CD4-positive, alpha-beta memory T cell (primary cell): ENCODE measurements at places on chromosomes 6 and 20.

DNA sequence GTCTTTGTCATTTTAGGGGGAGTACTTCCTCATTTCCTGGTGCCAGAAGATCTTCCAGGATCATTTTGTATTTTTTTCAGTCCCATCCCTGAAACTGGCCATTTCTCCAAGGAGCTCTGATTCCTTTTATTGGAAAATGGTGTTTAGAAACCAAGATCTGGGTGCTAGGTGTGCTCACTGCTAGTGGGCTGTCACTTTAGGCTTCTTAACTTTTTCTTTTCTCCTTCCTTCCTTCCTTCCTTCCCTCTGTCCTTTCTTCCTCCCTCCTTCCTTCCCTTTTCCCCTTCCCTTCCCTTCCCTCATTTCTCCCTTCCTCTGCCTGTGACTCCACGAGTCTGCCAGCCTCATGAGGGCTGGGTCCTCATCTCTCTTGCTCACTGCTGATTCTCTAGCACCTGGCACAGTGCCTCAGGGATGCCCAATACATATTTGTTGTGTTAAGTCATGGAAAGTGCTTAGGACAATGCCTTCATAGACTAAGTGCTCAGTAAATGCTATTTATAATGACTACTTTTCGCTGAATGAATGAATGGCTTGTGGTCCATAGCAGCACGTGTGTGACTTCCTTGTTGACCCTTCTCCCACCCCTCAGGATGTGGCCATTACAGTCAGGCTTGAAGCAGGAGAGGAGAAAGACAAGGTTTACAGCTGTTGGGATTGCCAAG is 36.9 kb downstream of the APCDD1L start:
- H3K36me3 ChIP-seq, result no peaks in the 10 kb centered on the region
- H3K4me1 ChIP-seq, result no peaks in the 10 kb centered on the region
- H3K27ac ChIP-seq, result no peak overlapping the region
- no peak for DNase-seq
- no peaks in the 10 kb centered on the region for H3K27me3 ChIP-seq
- no peak overlapping the region for H3K4me3 ChIP-seq

DNA sequence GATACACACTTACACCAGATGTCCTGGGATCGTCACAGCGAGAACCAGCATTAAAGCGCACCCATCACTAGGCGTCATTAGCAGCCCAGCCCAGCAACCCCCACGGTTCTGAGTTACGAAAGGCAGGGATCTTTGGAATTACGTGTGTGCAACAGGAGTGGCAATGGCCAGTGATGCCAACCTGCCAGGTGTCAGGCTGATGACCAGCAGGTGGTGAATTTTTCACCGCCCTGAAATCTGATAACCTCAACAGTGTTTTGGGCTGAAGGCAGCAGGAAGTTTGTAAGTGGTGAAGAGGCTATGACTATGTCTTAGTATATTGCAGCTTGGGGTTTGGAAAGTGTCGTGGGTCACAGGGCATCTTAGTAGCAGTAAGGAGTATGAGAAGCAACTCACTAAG is 166.1 kb downstream of the TMEM242 start:
- peaks cover 3% of the 10 kb centered on the region for H3K36me3 ChIP-seq
- no peak overlapping the region for H3K4me3 ChIP-seq
- no peak for DNase-seq
- no peaks in the 10 kb centered on the region for H3K27me3 ChIP-seq

DNA sequence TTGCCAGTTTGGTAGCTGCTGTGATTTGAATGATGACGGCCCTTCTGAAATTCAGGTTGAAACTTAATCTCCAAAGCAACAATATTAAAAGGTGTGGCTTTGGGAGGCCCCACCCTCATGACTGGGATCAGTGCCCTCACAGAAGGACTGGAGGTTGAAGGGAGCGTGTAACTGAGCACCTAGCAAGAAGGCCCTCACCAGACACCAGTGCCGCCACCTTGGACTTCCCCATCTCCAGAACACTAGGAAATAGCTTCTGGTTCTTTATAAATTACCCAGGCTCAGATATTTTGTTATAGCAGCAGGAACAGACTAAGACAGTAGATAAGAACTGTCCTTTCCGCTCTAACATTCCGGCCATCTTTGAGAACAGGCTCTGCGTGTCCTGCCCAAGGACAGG is 243.1 kb downstream of the DLL1 start:
- H3K27me3 ChIP-seq, result no peaks in the 10 kb centered on the region
- no peak for DNase-seq
- H3K36me3 ChIP-seq, result no peaks in the 10 kb centered on the region

DNA sequence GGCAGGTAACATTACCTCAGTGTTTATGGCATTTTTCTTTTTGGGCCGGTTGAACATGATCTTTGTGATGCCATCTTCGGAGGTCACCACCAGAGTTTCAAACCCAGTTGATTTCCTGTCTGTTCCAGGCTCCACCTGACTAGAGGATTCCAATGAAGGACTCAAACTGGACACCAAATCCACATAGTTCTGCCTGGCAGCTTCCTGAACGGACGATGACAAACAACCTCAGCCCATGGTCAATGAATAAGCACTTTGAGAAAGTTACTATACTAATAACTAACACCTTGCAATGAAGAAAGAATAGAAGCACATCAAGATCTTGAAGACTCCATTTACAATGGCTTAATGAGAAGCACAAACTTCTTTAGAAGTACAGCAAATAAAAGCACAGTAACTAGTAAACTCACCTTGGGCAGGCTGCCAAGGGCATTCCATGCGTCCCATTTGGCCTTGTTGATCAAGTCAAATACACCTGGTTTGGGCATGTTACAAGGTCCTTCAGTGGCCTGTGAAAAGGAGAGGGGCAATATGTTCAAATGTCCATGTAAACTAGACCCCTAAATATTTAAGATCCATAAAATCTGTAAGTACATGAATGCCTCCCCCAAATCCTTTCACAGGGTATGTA is 4.9 kb downstream of the ECI2 start:
- H3K27ac ChIP-seq, result no peak overlapping the region
- peaks cover 18% of the 10 kb centered on the region for H3K4me1 ChIP-seq
- no peaks in the 10 kb centered on the region for H3K27me3 ChIP-seq
- peaks cover 53% of the 10 kb centered on the region for H3K36me3 ChIP-seq

DNA sequence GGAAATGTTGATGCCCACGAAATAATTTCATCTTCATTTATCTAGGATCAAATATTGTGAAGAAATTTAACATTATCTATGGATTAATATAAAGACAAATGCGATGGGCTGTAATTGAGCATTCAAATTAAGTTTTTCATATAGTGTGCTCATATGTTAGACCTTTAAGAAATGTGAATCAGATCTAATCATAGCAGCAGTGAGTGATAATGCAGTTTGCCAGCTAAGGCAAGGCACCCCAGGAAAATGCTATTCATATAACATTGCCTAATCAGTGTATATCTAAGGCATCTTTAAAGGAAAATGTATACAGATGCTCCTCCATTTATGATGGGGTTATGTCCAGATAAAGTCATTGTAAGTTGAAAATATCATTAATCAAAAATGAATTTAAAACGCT is 135.2 kb downstream of the KCNQ5 start:
- no peak overlapping the region for H3K4me3 ChIP-seq
- H3K4me1 ChIP-seq, result no peaks in the 10 kb centered on the region
- DNase-seq, result no peak
- no peaks in the 10 kb centered on the region for H3K27me3 ChIP-seq

DNA sequence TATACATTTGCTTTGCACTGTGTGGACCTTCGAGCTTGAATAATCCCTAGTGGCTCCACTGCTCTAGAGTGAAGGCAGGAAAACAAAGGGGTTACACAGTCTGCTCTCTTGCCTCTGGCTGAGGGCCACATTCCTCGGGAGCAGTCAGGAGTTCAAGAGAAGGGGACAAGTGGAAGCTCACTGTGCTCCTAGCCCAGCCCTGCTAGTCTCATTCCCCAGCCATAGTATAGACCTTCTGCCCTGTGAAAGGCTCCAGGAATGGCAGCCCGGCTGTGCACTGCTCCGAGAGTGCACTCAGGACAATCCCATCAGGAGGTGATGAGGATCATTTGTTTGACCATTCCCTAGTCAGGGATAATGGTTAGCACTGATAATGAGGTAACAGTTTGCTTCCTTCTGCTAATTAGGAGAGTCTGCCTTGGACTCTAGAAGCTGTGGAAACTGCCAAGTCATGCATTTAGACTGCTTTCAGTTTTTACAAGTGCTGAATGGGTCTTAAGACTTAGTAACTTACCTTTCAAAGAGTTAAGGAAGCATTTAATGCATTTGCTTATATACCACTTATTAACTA is 8.5 kb downstream of the IYD start:
- no peak overlapping the region for H3K27ac ChIP-seq
- no peak for DNase-seq
- H3K27me3 ChIP-seq, result no peaks in the 10 kb centered on the region
- H3K4me3 ChIP-seq, result no peak overlapping the region

GRCh38 chr6:126227833-126228702 is 111.8 kb upstream of the CENPW start:
- no peaks in the 10 kb centered on the region for H3K4me1 ChIP-seq
- no peak overlapping the region for H3K27ac ChIP-seq
- no peak for DNase-seq
- no peaks in the 10 kb centered on the region for H3K27me3 ChIP-seq
- no peaks in the 10 kb centered on the region for H3K36me3 ChIP-seq
- H3K4me3 ChIP-seq, result no peak overlapping the region

- H3K4me3 ChIP-seq, result no peak overlapping the region
- no peaks in the 10 kb centered on the region for H3K36me3 ChIP-seq
- no peak overlapping the region for H3K27ac ChIP-seq
- H3K4me1 ChIP-seq, result peaks cover 8% of the 10 kb centered on the region
- no peak for DNase-seq
Observed at GRCh38 chr20:33568868-33569801, 79.2 kb downstream of the CBFA2T2 start.

- H3K27me3 ChIP-seq, result no peaks in the 10 kb centered on the region
- peaks cover 4% of the 10 kb centered on the region for H3K4me1 ChIP-seq
- no peak overlapping the region for H3K4me3 ChIP-seq
- no peaks in the 10 kb centered on the region for H3K36me3 ChIP-seq
Observed at GRCh38 chr20:57088436-57088835, 178.0 kb downstream of the BMP7 start.

GRCh38 chr6:148395583-148396101 is 53.0 kb downstream of the SASH1 start:
- H3K36me3 ChIP-seq, result no peaks in the 10 kb centered on the region
- H3K27me3 ChIP-seq, result no peaks in the 10 kb centered on the region
- no peak for DNase-seq
- no peak overlapping the region for H3K4me3 ChIP-seq
- no peaks in the 10 kb centered on the region for H3K4me1 ChIP-seq

GRCh38 chr20:5657190-5657875 is 92.9 kb upstream of the SHLD1 start:
- no peaks in the 10 kb centered on the region for H3K27me3 ChIP-seq
- peaks cover 7% of the 10 kb centered on the region for H3K4me1 ChIP-seq
- no peak overlapping the region for H3K27ac ChIP-seq
- H3K36me3 ChIP-seq, result no peaks in the 10 kb centered on the region
- no peak overlapping the region for H3K4me3 ChIP-seq

DNA sequence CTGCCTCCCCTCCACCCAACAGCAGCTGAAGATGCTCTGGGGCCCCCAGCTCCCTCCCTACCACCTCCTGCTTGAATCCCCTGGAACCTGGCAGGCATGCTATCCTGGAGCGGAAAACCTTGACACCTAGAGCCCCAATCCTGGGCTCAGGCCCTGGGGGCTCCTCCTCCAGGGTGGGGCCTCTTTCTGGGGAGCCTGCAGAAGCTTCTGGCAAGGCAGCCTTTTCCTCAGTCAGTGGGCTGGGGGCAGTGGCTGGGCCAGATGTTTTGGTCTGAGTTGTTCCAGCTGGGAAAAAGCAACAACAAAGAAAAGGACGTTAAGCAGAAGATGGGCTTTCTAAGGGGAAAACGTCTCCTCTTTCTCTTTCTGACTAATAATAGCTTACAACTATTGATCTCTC is 21.1 kb downstream of the KIAA1755 start:
- H3K4me3 ChIP-seq, result no peak overlapping the region
- H3K27ac ChIP-seq, result no peak overlapping the region
- H3K4me1 ChIP-seq, result no peaks in the 10 kb centered on the region
- no peaks in the 10 kb centered on the region for H3K27me3 ChIP-seq
- no peak for DNase-seq
- no peaks in the 10 kb centered on the region for H3K36me3 ChIP-seq

- no peak overlapping the region for H3K4me3 ChIP-seq
- no peak for DNase-seq
- peaks cover 14% of the 10 kb centered on the region for H3K36me3 ChIP-seq
- H3K4me1 ChIP-seq, result peaks cover 39% of the 10 kb centered on the region
- no peaks in the 10 kb centered on the region for H3K27me3 ChIP-seq
Observed at GRCh38 chr6:43367245-43367984, 2.0 kb downstream of the ZNF318 start.

- DNase-seq, result no peak
- no peak overlapping the region for H3K4me3 ChIP-seq
- H3K4me1 ChIP-seq, result no peaks in the 10 kb centered on the region
- H3K36me3 ChIP-seq, result no peaks in the 10 kb centered on the region
Observed at GRCh38 chr6:139427199-139427598, 52.8 kb upstream of the CITED2 start.

DNA sequence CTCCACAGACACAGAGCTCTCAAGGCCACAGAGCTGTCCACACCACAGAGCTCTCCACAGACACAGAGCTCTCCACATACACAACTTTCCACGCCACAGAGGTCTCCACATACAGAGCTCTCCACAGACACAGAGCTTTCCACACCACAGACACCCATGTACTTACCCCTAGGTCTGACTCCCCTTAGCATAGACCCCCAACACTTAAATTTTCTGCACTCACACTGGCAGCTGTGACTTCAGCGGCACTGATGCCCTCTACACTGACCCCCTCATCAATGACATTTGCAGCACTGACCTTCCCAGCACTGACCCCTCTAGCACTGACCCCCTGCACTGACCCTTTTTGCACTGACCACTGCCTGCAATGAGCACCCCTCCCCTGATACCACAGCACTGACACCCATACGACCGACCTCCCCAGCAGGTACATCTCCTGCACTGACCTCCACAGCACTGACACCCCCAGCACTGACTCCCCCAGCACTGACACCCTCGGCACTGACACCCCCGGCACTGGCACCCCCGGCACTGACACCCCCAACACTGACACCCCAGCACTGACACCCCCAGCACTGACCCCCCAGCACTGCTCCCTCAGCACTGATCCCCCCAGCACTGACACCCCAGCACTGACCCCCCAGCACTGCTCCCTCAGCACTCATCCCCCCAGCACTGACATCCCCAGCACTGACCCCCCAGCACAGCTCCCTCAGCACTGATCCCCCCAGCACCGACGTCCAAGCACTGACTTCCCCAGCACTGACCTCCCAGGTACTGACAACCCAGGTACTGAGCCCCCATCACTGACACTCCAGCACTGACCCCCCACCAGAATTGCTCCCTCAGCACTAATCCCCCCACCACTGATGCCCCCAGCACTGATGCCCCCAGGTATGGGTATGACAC is 56.5 kb downstream of the ERMARD start:
- H3K36me3 ChIP-seq, result no peaks in the 10 kb centered on the region
- H3K4me3 ChIP-seq, result no peak overlapping the region
- H3K27ac ChIP-seq, result no peak overlapping the region
- H3K27me3 ChIP-seq, result no peaks in the 10 kb centered on the region

- H3K4me1 ChIP-seq, result no peaks in the 10 kb centered on the region
- H3K36me3 ChIP-seq, result no peaks in the 10 kb centered on the region
- H3K27me3 ChIP-seq, result no peaks in the 10 kb centered on the region
- no peak for DNase-seq
Observed at GRCh38 chr6:113719064-113719463, 138.1 kb upstream of the MARCKS start.
